GM13976 (cell line): ENCODE measurements at places on chromosomes 5 and 9.

DNA sequence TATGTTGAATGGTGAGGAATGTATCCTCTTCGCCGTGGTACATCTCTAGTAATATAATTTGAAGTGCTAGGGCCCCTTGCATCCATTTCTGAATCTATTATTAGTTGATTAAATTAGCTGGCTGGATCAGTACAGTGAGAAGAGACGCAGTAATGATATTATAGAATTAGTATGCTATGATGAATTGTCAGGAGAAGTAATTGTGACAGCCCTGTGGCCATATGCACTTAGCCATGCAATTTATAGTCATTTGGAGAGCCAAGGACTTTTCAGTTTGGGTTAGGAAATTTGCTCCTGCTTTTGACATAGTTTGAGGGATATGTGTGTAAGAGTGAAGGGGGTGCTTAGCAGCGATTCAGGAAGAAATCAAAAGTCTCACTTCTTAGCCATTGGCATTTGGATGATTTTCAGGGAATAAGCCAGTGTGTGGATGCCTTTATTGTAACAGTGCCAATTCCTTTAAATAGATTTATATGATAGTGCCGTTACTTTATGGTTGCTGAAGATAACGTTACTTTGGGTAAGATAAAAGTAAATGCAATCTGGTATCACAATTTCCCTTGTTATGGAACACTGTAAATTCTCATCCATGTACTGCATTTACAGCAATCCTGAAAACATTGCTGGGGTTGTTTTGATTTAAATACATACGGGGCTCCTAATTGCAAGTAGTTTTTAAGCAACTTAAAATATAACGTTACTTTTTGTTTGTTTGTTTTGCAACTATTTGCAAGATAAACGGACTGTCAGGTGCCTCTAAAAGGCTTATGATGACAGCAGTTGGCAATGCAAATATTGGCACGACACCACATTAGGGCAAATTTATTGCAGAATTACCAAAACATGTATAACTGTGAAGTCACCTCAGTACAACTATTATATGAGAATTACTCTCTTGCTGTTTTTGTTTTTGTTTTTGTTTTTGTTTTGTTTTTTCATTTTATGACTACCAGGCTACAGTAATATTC is 875.4 kb upstream of the WWC1 start:
- DNase-seq: no peak

DNA sequence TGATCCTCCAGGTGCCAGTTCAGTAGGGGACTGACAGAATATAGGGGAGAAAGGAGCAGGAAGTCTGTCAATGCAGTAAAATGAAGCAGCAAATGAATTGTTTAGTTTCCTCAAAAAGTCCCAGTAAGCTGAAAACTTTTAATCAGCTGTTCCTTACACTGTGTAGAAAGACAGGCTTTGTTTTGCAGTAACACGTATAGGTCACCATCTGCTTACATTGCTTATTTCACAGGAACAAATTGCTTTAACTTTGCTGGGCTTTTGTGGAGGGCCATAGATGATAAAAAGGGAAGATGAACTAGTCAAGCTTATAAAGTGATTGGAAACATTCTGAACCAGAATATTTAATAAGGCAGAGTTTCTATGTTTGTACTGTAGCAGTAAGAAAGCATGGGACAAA is 331.3 kb upstream of the RFX3 start:
- no peak for DNase-seq

DNA sequence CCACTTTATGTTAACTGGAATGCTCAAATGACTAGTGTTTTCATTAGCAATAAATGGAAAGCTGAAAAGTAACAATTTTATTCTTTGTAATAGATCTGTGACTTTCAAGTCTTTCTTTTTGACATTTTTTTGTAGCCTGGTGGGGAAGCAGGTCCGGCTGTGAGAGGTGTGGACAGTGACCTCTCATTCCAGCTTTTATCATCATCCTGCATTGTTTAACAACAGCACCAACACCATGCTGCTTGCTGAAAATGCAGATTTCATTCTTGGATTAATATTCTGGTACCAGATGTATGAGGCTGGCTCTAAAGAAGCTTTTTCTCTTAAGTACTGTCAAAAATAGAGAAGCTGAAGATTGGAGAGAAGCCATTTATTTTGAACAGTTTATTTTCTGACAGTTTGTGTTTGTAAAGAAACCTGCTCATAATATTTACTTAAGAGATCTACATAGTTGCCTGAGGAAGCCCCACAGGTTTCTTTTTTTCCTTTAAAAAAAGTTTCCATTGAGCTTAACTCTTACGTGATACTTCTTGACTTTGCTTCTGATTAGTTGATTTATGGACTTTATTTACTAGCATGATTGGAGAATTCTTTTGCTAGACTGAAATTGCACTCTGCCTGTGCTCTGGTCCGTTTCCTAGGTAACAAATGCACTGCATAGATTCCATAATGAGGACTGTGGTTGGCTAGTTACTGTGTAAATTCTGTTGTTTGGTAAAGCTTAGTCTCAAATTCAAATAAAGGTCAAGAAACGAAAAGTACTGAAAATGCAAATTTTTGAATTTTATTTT is 3.4 kb downstream of the KIAA1958 start:
- no peak for DNase-seq

GRCh38 chr9:134851020-134851419 is 29.6 kb upstream of the FCN2 start:
- DNase-seq: no peak

DNA sequence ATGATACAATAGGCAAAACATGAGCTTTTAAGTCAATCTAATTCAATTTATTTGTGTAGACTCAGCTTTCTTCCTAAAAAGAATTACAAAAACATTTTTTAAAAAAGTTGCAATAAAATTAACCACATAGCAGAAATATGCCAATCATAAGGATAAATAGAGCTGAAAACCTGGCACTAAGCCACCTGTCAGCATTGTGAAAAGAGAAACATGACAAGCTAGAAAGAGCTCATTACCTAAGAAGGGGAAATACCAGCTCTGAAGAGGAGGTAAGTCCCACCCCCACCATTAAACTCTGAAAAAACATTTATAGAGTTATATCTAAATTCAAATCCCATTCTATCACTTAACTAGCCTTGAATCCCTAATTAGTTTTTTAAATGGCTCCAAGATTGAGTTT is 372.9 kb downstream of the OSTF1 start:
- no peak for DNase-seq

- DNase-seq: no peak
These were observed 359.6 kb upstream of the SMC2 start for GRCh38 chr9:103734471-103734870.

GRCh38 chr5:170597872-170598271 is 94.1 kb downstream of the KCNIP1 start:
- no peak for DNase-seq

DNA sequence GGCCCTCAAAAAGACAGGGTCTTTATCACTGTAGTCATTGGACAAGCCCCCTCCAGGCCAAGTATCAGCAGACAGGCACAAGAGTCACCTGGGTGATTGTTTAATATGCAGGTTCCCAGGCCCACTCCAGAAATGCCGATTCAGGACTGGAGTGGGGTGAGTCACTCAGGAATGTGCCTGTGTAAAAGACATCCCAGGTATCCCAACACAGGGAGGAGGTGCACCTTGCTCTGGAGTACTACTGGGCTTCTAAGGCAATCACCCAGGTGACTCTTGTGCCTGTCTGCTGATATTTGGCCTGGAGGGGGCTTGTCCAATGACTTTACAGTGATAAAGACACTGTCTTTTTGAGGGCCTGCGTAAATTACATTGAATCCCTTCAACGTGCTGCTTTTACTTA is 40.6 kb downstream of the ACTL7B start:
- DNase-seq: no peak

GRCh38 chr9:79395228-79395627 is 176.5 kb upstream of the TLE4 start:
- no peak for DNase-seq

DNA sequence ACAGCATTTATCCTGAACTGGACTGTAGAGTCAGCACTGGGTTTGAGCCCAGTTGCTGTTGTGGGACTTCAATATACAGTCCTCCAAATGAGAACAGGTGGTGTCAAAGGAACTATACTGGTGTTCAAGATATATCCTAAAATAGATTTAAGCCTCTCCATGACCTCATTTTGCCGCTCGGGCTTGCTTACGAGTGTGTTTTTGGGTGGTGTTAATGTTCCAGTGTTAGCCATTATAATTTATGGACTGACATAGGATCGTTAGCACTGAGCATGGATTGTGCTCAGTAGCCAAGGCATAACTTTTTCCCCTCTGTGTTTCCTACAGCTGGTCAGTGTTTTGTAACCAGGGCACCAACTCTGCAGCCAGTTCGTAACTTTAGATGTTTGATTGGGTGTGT is 306.6 kb downstream of the SPATA31D1 start:
- no peak for DNase-seq

DNA sequence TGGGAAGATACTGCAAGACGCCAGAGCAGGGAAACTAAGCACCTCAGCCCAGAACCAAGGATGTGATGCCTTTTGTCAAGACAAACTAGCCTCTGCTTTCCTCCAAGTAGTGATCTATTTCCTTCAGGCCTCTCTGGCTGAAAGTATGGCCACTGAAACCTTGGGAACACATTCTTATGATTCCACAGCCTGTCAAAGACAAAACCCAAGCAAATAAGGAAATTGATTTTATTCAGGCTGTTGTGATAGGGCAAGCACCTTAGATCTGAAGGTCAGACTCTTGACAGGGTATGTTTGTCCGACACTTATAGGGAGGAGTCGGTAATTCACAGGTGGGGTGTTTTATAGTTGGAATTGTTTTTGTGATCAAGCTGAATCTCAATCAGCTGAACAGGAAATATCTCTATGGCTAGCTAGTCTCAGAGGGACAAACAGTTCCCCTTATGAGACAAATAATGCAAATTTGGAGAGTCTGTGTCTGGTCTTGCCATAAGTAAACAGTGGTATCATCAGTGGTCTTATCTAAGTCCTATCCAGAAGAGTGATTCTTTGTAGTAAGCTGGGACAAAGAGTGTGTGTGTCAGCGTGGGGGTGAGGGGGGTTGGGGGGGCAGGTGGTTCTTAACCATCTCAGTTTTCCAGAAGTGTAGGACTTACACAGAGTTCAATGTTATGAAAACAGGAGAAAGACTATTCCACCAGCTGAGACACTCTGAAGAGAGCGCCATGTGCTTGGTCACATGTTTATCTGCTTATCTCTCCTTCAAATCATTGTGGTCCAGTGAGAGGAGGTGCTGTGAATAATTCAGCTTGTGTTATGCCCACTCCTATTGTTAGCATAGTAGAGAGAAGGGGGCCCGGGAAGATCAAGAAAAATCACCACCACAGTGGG is 6.7 kb upstream of the ZCCHC10 start:
- peak; percentile 41 for DNase-seq

DNA sequence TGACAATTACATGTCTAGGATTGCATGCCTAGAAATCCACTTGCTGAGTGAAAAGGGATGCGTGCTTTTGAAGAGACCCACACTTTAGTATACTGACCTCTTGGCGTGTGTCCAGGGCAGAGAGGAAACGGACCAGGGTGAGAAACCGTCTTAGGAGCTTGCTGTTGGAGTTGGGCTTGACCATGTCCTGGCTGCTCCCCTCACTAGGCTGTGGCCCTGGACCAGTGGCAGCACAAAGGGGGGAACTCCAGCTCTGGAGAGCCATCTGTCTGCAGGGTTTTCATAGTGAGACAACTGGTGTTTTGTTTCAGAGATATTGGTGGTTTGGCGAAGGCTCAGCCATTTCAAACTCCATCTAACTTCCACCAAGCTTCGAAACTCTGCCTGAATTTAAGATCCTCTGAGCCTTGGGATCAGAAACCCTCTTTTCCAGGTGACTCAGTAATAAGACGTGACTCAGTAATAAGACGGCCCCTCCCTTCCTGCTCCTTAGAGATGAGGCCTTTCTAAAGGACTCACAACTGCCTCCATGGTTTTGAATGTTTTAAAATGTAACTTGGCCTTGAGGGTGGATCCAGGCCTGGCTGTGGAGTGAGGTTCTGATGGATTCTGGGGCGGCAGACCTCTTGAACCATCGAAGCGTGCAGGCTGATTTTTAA is 165.8 kb downstream of the MELK start:
- no peak for DNase-seq

- DNase-seq: no peak
These were observed 29.5 kb upstream of the ARHGAP26 start for GRCh38 chr5:142740474-142741242.

DNA sequence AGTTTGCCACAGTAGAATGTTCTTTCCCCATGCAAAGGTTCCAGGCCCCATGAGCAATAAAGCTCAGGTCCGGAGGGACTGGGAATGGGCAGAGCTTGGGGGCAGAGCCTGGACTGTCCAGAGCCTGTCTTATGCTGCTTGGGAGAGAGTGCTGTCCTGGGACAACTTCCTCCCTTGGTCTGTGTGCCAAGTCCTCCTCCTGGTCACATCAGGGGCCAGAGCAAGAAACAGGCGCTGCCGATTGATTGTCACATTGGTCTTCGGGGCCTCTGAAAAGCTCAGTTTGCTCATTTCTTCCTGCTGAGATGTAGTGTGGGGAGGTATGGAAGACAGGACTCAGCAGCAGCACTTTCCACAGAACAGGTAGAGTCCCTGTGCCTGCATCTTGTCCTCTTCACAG is 54.0 kb upstream of the FCN1 start:
- DNase-seq: no peak

DNA sequence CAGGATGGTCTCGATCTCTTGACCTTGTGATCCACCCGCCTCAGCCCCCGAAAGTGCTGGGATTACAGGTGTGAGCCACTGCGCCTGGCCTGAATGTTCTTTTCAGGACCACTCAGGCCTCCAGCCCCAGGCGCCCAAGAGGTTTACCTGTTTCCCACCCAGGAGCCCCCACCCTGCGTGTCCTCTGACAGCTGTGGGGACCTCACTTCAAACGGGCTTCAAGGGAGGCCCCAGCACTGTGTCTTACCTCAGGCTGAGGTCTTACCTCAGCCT is 19.1 kb upstream of the SLC6A19 start:
- no peak for DNase-seq

GRCh38 chr5:36734422-36734821 is 128.0 kb downstream of the SLC1A3 start:
- no peak for DNase-seq

GRCh38 chr5:120231563-120231962 is 232.5 kb upstream of the PRR16 start:
- DNase-seq: no peak

- no peak for DNase-seq
These were observed 35.5 kb upstream of the ASS1 start for GRCh38 chr9:130409246-130409645.
